ENCODE measurements at places on chromosomes 3 and 15.

- DNase-seq: no peak
These were observed 15.5 kb downstream of the SPTBN5 start for GRCh38 chr15:41878355-41878699.

GRCh38 chr3:53753518-53754183, 92.6 kb downstream of the CHDH start:
- DNase-seq: no peak

DNA sequence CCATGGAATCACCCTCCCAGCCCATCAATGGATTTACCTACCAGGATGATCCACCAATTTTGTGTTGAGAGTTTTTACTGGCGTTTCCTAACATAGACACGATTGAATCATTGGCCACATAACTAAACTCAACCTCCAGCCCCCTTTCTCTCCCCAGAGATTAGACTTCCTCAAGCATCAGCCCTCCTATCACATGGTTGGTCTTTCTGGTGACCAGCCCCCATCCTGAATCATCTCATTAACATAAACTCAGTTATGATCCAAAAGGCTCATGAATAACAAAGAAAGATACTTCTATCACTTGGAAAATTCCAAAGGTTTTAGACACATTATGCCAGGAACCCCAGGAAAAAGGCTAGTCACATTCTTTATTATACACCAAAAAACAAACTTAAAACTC, 21.2 kb downstream of the PRKAR2A start:
- peak; percentile 67 for DNase-seq

DNA sequence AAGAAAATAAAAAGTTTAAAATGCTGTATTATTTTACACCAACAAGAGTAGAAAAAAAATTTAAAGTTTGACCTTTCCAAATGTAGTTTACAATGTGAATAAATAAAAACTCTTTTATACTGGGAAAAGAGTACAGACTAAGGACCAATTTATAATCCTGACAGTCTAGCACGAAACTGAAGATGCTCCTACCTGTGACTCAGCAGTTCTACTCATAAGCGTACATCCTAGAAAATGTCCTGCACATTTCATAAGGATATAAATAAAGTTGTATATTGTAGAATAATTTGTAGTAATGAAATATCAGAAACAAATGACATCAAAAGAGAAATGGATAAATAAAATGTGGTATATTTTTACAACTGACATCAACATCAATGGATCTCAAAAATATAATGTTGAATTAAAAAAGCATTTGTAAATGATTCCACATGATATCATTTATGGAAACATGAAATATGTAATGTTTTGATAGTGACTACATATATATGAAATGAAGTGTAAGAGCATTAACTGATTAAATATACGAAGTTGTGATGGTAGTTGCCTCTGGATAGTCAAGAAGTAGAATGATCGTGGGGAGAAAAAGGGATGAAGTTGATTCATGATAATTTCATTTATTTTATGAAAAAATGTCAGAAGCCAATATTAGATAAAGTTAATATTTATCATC, 161.3 kb upstream of the CBLB start:
- no peak for DNase-seq

DNA sequence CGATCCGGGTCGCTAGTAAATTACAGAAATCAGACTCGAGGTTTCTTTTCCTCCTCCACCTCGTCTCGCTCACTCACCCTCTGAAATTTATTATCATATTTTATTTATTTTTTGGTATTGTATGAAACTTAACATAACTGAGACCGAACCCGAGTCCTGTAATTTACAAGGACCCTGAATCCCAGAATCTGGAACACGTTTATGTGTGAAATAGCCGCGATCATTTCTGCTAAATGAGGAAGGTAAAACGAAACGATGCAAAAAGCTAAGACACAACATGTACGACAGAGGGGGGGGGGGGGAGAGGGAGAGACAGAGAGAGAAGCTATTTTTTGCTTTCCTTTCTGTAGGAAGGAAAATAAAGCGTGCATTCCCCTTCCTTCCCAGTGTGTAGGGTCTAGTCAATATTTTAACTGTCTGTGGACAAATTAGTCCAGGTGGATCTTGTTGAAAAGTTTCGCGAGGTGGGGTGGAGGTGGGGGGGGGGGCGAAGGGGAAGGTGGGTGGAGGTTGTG, 1.6 kb downstream of the BBX start:
- DNase-seq: peak; percentile 12

- DNase-seq: peak; percentile 17
These were observed 28.9 kb downstream of the CFAP91 start for GRCh38 chr3:119731560-119732343.

- DNase-seq: no peak
These were observed 46.6 kb downstream of the QTRT2 start for GRCh38 chr3:114103181-114103580.

DNA sequence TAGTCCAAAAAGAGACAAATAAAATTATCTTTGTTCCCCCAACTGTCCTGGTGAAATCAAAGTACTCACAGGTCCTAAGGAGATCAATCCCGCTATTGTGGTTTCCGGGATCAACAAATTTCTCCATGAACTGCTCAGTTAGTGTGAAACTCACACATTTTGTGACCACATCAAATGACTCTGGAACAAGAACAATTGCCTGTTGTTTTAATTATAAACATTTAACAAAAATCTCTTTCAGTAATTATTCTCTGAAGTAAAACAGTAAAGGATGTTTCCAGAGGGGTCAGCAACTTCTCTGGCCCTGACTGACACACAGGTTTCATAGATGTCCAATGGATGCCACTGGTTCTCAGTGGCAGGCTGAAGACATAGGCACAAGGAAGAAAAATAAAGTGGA, 3.9 kb downstream of the CLDND1 start:
- DNase-seq: no peak

- DNase-seq: peak; percentile 59
These were observed 60.7 kb downstream of the RPL22L1 start for GRCh38 chr3:170809007-170809974.

- no peak for DNase-seq
These were observed 500.9 kb downstream of the SOX2 start for GRCh38 chr3:182212479-182213076.

GRCh38 chr3:31247850-31248562, 284.7 kb upstream of the STT3B start:
- DNase-seq: no peak

GRCh38 chr3:174710612-174711011, 148.5 kb upstream of the NAALADL2 start:
- DNase-seq: no peak

DNA sequence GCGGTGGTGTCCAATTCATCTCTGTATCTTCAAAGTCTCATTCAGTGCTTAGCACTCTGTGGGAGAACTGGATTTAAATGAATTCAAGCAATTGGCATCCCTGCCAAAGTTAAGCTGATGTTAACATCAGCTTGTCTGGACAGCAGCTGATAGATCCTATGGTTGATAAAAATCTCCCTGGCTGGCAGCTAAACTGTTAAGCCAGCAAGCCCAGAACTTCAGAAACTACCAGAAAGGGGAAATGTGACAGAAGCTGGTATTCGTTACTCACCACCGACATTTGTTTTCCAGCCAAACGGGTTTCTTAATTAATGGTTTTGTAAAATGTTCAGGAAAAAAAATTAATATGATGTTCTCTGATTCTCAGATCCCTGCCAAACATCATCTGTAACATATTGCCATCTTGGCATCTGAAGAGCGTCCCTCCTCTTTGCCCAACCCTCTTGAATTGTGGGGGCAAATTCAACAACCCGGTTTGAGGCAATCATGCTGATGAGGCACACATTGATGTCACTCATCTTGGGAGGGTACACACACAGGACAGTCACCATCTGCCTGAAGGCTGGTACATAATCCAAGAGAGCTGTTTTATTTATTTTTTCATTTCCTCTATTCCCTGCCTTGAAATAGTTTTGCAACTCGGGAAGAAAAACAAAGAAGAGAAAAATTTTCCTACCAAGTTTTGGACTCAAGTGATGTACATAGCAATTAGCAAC, 76.3 kb upstream of the ABHD17C start:
- no peak for DNase-seq

- DNase-seq: peak; percentile 81
These were observed 53.8 kb upstream of the CORO2B start for GRCh38 chr15:68524753-68525584.

- DNase-seq: no peak
These were observed 2.5 kb downstream of the NT5DC2 start for GRCh38 chr3:52530918-52531826.

DNA sequence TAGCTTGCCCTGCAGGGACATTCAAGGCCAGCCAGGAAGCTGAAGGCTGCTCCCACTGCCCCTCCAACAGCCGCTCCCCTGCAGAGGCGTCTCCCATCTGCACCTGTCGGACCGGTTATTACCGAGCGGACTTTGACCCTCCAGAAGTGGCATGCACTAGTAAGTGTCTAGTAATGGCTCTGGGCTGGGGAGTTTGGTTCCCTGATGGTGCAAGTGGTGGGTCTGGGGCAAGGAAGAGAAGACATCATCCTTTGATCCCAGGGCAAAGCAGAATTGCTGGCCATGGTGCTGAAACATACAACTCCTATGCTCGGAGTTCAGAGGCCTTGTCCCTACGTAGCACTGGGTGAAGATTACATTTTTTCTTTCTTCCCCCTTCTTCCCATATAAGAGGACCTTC, 311.4 kb downstream of the EPHB1 start:
- peak; percentile 15 for DNase-seq

DNA sequence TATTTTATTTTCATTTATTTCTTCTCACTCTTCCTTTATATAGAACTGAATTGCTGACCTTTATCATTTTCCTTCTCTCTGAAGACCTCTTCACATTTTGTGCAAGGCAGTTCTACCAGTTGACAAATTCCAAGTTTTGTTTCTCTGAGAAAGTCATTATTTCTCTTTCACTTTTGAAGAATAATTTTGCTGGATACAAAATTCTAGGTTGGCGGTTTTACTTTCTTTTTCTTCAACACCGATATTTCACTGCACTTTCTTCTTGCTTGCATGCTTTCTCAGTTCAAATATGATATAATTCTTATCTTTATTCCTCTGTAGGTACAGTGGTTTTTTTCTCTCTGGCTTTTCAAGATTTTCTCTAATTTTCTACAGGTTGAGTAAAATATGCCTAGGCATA, 15.9 kb downstream of the RFX7 start:
- DNase-seq: no peak

GRCh38 chr3:51024765-51025632, 350.3 kb downstream of the DOCK3 start:
- no peak for DNase-seq

DNA sequence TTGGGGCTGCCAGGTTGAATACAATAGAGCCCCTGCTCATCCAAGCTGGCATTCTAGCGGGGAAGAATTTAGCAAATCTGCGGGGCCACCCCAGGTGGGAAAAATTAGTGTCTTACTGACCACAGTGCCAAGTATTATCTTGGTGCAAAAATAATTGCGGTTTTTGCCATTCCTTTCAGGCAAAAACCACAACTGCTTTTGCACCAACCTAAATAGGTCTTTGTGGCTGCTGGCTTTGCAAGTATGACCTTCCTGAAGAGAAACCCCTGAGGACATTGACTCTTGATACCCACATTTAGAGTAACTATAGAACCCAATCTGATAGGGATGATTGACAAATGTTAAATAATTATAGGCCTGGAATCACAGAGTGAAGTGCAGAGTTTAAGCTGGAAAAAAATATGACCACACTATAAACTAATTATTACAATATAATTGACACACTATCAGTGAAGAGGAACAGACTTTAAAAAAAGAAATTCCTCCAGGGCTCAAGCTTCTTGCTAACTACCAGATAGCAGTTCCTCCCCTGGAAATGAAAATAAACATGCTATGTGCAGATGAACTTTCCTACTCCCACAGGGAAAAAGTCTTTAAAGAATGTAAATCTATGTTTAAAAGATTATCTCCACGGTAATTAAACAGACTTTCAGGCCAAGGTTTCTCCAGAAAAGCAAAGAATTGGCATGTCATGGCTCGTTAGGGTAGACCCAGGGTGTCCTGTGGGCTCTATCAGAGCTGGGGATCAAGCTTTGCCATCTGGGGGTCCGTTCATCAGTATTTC, 34.4 kb downstream of the CA12 start:
- DNase-seq: no peak

- DNase-seq: no peak
These were observed 15.5 kb downstream of the MRPS25 start for GRCh38 chr3:15049584-15049983.

- DNase-seq: no peak
These were observed 19.1 kb downstream of the LRRC2 start for GRCh38 chr3:46546896-46547440.

- DNase-seq: no peak
These were observed 82.7 kb downstream of the IL1RAP start for GRCh38 chr3:190596349-190597285.

DNA sequence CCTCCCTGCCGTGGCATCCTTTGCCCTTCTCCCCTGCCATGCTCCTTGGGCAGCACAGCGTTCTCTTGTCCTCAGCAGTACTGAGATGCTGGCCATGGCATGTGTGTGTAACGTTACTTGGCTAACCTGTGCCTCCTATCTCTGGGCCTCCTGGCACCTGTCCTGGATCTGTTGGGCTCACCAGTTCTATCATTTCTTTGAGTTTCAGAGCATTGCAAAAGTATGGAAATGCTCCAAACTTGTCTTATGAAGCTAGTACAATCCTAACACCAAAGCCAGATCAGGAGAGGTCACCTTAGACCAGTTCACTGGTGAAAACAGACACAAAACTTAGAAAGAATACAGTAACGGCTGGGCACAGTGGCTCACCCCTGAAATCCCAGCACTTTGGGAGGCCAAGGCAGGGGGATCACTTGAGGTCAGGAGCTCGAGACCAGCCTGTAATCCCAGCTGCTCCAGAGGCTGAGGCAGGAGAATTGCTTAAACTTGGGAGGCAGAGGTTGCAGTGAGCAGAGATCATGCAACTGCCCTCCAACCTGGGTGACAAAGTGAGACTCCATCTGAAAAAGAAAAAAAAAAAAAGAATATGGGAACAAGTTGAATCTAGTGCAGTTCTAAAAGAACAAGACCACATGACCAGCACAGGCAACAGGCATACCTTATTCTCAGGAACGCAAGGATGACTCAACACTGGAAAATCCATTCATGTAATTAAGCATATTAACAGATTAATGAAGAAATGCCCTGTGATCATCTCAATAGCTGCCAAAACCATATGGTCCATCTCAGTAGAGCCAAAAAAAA, 62.4 kb upstream of the TRPM1 start:
- no peak for DNase-seq

DNA sequence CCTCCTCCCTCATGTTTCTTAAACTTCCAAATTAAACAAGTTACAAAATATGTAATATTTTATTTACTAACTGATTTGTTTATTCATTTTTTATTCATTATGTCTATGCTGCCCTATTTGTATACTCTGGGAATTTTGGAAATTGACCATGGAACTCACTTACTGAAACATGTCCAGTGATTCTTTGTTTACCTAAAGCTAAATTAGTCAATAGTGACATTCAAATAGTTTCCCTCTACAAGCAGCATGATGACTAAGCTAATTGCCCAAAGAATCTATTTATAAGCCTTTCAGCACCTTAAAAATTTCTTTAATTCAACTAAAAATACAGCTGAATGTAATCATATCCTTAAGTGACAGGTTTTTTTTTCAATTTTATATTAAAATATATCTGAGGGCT, 437.7 kb downstream of the SI start:
- DNase-seq: peak; percentile 5

Measured in GM04504 (cell line).